Smooth muscle cell of trachea (primary cell): ENCODE measurements at places on chromosomes 16 and 17. TPM values are rescaled to one million over a fixed set of nuclear protein-coding genes. Genes with fewer than 3 reads are reported as not detected.

Gene SAT2
- total RNA-seq, result 43.8 and 45.5 TPM in 2 replicates

Gene SOCS1
- total RNA-seq, result 32.6 and 32.7 TPM in 2 replicates

Gene DLX4
- not detected in 2 replicates for total RNA-seq

Gene EXOC3L1
- 0.17 TPM in 1 of 2 replicates, not detected in the other for total RNA-seq

Gene INTS2
- total RNA-seq, result 15.5 and 21.7 TPM in 2 replicates

Gene LHX1
- not detected in 2 replicates for total RNA-seq

Gene CCL3
- total RNA-seq, result not detected in 2 replicates

Gene ARHGDIG
- total RNA-seq, result 0.73 and 0.99 TPM in 2 replicates

Gene CDH1
- total RNA-seq, result not detected in 2 replicates

Gene KRTAP9-9
- total RNA-seq, result not detected in 2 replicates

Gene GUCY2D
- 0.17 TPM in 1 of 2 replicates, not detected in the other for total RNA-seq

Gene IRX3
- under 0.01 and 0.17 TPM in 2 replicates for total RNA-seq

Gene CLEC19A
- total RNA-seq, result not detected in 2 replicates

Gene HBQ1
- total RNA-seq, result not detected in 2 replicates

Gene CCDC144A
- 4.2 and 10.9 TPM in 2 replicates for total RNA-seq

Gene IGF2BP1
- 2.6 and 3.3 TPM in 2 replicates for total RNA-seq

Gene SLC13A2
- not detected in 2 replicates for total RNA-seq

Gene SCARF1
- total RNA-seq, result 0.73 and 0.83 TPM in 2 replicates

Gene CPHXL2
- not detected in 2 replicates for total RNA-seq

Gene NDRG4
- total RNA-seq, result 18.2 and 35.3 TPM in 2 replicates

Gene ADGRG1
- total RNA-seq, result 2.8 and 6.0 TPM in 2 replicates

Gene SULT1A4
- total RNA-seq, result 3.0 and 4.9 TPM in 2 replicates

Gene TAC4
- not detected in 2 replicates for total RNA-seq

Gene SSTR5
- not detected in 2 replicates for total RNA-seq

Gene NPTX1
- total RNA-seq, result 148 and 230 TPM in 2 replicates

Gene PITPNC1
- 9.6 and 16.6 TPM in 2 replicates for total RNA-seq

Gene SLC52A1
- total RNA-seq, result under 0.01 TPM in 1 of 2 replicates, not detected in the other

Gene XYLT1
- 23.1 and 29.3 TPM in 2 replicates for total RNA-seq

Gene DOC2B
- not detected in 2 replicates for total RNA-seq

Gene WBP2
- 32.1 and 45.0 TPM in 2 replicates for total RNA-seq

Gene CMTM2
- not detected in 2 replicates for total RNA-seq

Gene ABCC3
- 9.7 and 21.2 TPM in 2 replicates for total RNA-seq

Gene TP53TG3F
- not detected in 2 replicates for total RNA-seq

Gene IRX6
- not detected in 2 replicates for total RNA-seq

Gene ACSM3
- 0.29 and 1.7 TPM in 2 replicates for total RNA-seq

Gene CDRT4
- 1.3 and 1.8 TPM in 2 replicates for total RNA-seq

Gene KLHL10
- total RNA-seq, result 0.17 and 0.29 TPM in 2 replicates

Gene KRT39
- not detected in 2 replicates for total RNA-seq

Gene SLC47A1
- total RNA-seq, result 0.15 and 0.50 TPM in 2 replicates

Gene CSNK2A2
- 31.6 and 39.1 TPM in 2 replicates for total RNA-seq

Gene PYY
- total RNA-seq, result not detected in 2 replicates

Gene NT5M
- total RNA-seq, result 1.6 and 3.5 TPM in 2 replicates

Gene KRT20
- not detected in 2 replicates for total RNA-seq

Gene IL17C
- total RNA-seq, result not detected in 2 replicates

Gene TMEM88
- 0.17 and 0.44 TPM in 2 replicates for total RNA-seq

Gene SMIM5
- 0.29 TPM in 1 of 2 replicates, not detected in the other for total RNA-seq

Gene INCA1
- total RNA-seq, result 0.66 TPM in 1 of 2 replicates, not detected in the other
